ENCODE measurements at places on chromosomes 11 and 22.

- no peak for DNase-seq
Measured at GRCh38 chr11:128343135-128343514, 244.2 kb downstream of the ETS1 start.

DNA sequence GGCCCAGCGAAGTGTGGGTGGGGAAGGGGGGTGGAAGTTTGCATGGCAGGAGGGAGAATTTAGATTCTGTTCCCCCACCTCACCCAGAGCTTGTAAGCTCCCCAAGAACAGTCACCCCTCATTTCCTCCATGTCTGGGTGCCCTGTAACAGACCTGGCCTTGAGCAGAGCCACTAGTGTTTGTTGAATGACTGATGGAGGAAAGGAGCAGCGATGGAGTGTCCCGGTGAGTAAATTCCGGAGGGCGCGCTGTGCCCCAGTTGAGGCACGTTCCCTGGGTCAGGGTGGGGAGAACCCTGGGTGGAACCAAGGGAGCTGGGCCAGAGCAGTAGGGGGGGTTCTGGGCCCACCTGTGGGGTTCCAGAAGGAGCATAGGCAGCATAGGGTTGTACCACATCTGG is 827 bp downstream of the NAALADL1 start:
- no peak for DNase-seq

DNA sequence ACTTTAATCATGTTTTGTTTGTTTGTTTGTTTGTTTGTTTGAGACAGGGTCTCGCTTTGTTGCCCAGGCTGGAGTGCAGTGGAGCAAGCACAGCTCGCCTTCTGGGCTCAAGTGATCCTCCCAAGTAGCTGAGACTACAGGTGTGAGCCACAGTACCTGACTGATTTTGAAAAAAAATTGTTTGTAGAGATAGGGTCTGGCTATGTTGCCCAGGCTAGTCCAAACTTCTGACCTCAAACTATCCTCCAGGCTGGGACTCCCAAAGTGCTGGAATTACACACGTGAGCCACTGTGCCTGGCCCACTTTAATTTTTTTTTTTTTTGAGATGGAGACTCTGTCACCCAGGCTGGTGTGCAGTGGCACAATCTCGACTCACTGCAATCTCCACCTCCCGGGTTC is 74.8 kb upstream of the CLDN5 start:
- DNase-seq, result no peak

DNA sequence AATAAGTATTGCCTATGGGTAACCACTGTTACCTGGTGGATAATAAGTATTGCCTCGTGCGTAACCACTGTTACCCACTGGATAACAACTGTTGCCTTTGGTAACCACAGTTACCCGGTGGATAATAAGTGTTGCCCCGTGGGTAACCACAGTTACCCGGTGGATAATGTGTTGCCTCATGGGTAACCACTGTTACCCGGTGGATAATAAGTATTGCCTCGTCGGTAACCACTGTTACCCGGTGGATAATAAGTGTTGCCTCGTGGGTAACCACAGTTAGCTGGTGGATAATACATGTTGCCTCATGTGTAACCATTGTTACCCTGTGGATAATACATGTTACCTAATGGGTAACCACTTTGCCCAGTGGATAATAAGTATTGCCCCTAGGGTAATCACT is 9.8 kb upstream of the NXPE4 start:
- DNase-seq, result no peak

DNA sequence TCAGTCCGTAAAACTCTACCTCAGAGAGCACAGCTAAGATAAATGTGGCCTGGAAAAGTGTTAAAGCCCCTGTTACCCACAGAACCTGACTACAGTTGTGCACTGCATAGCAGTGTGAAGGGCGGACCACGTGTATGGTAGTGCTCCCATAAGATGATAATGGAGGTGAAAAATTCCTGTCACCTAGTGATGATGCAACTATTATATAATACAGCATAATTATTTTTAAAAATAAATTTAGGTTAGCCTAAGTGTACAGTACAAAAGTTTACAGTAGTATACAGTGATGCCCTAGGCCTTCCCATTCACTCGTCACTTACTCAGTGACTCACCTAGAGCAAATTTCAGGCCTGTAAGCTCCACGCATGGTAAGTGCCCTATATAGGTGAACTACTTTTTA is 76.6 kb upstream of the RASSF10 start:
- no peak for DNase-seq

GRCh38 chr11:86160541-86161149 is 83.9 kb upstream of the EED start:
- DNase-seq, result no peak

GRCh38 chr11:120625565-120625964 is 114.0 kb downstream of the GRIK4 start:
- no peak for DNase-seq

DNA sequence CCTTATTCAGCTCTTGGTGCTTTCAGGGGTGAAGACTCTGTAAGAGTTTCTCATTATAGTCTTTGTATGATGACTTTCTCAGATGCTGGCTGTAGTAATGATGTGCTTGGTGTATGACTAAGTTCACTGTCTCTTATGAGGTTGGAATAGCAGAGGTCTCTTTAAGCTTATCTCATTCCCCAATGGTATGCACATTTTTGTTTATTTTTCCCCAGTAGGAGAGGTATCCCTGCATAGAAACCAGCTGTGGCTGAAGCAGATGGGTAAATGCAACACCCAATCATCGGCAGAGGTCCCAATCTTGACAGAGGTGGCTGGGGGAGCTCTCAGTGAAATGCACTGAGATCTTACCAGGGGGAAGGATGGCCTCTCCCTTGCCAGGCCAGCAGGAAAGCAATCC is 34.6 kb downstream of the BBOX1 start:
- DNase-seq, result no peak

DNA sequence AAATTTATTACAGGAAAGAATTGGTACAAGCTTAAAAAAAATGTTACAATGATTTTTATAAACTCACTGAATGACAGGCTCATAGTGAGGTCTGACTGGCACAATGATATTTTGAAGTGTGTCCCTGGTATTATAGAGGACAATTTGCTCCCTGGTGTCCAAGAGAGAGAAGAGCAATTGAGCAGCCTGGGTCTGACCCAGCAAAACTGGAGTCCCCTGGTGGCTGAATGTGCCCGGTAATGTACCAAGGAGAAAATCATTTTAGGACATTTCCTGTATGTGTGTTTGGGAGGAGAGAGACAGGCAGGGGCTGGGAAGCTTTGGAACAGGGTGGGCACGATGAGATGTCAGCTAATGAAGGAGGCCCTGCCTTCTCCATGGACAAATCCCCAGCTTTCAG is 125.3 kb downstream of the APOL5 start:
- no peak for DNase-seq

DNA sequence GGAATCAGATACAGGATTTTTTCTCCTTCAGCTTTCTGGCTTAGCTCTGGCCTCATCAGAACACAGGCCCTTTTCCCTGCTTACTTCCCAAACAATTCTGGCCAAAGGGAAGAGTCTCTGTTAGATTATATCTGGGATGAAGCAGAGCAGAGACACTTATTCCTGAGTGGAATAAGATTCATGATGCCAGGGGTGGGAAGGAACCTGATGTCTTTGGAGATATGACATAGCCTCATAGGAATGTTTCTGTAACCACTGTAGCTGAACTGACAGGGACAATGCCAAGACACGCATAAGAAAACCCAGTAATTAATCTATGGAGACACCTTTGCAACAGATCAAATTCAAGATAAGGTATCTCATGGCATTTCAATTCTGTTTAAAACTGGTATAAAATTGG is 177.1 kb upstream of the RAG2 start:
- no peak for DNase-seq

- no peak for DNase-seq
Measured at GRCh38 chr11:2912498-2912897, 16.7 kb downstream of the PHLDA2 start.

- DNase-seq, result no peak
Measured at GRCh38 chr11:59152312-59152951, 9.8 kb downstream of the FAM111A start.

GRCh38 chr22:17217179-17217578 is 2.1 kb downstream of the ADA2 start:
- no peak for DNase-seq

DNA sequence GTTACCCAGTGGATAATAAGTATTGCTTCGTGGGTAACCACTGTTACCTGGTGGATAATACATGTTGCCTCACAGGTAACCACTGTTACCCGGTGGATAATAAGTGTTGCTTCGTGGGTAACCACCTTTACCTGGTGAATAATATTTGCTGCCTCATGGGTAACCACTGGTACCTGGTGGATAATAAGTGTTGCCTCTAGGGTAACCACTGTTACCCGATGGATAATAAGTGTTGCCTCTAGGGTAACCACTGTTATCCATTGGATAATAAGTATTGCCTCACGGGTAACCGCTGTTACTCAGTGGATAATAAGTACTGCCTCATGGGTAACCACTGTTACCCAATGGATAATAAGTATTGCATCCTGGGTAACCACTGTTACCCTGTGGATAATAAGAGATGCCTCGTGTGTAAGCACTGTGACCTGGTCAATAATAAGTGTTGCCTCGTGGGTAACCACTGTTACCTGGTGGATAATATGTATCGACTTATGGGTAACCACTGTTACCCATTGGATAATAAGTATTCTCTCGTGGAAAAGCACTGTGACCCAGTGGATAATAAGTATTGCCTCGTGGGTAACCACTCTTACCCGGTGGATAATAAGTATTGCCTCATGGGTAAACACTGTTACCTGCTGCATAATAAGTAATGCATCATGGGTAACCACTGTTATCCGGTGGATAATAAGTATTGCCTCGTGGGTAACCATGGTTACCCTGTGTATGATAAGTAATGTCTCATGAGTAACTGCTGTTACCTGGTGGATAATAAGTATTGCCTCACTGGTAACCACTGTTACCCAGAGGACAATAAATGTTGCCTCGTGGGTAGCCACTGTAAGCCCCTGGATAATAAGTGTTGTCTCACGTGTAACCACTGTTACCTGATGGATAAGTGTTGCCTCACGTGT is 20.1 kb upstream of the NXPE4 start:
- no peak for DNase-seq

DNA sequence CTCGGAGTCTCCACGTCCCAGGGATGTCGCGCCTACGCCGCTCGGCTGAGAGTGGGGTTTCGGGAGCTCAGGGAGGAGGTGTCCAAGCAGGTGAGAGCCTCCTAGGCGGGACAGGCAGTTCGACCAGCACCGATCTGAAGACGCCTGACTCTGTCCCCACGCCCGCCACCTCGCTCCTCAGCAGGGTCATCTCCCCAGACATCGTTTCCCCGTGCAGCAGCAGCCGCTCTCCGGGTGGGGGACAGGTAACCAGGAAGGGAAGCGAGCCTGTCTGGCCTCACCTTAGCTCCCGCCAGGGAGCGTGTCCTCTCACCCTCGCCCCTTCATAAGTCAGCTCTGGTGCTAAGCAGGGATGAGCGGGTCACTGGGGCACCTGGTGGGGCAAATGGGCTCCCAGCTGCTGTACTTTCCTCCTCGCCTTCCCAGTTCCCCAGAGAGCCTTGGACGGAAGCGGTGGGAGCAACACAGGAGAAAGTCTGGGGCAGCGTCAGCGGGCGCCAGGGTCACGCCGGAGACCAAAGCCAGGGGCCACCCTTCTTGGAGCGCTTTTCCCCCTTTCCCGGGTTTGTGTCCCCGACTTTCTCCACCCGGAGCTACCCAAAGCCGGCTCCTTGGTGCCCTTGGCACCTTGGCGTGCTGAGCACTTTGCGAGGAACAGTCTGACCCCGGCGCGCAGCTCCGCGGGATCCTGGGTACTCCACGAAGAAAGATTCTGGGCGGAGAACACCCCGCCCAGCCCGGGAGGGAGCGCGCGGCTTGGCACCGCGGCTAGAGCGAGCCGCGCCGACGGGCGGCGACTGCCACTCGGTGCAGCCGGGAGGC is 1.6 kb downstream of the SPON1 start:
- no peak for DNase-seq

DNA sequence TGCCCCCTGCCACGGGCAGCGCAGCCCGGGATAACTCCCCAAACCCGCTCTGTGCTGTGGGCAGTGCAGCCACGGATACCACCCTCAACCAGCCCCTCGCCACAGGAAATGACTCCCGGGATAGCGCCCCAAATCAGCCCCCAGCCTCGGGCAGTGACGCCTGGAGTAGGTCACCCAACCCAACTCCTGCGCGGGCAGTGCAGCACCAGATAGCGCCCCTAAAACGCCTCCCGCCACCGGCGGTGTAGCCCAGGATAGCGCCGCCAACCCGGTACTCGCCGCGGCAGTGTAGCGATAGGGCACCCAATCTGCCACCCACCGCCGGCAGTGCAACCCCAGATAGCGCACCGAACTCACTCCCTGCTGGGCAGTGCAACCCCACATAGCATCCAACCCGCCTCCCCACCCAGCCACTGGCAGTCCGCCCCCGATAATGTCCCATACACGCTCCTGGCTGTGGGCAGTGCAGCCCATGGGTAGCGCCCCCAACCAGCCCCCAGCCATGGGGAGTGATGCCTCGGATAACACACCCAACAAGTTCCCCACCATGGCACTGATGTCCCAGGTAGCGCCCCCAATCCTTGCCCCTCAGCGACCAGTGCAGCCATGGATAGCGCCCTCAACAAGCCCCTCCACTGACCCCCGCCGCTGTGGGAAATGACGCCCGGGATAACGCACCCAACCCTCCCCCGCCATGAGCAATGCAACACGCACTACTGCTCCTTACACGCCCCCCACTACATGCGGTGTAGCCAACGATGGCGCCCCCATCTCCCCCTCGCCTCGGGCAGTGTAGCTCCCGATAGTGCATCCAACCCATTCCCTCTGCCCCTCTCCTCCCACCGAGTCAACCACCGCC is 1.5 kb downstream of the RFPL2 start:
- peak; percentile 71 for DNase-seq

DNA sequence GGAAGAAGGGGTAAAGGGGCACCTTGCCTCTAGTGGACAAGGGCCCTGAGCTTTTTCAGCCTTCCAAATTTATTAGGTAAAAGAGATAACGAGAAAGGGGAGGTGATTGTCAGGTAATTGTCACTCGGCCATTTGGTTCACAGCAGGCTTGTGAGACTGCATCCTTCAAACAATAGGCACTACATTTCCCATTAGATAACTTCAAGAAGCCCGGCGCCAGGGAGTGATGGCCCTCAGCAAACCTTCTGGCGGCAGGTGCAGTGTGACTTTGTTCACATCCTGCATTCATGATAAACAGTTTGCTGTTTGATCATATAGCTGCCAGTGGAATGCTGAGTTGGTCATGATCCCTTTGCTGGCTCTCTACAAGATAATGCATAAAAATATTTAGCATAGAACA is 185.1 kb downstream of the CWF19L2 start:
- DNase-seq, result no peak

- no peak for DNase-seq
Measured at GRCh38 chr22:23205339-23206049, 25.2 kb downstream of the BCR start.

DNA sequence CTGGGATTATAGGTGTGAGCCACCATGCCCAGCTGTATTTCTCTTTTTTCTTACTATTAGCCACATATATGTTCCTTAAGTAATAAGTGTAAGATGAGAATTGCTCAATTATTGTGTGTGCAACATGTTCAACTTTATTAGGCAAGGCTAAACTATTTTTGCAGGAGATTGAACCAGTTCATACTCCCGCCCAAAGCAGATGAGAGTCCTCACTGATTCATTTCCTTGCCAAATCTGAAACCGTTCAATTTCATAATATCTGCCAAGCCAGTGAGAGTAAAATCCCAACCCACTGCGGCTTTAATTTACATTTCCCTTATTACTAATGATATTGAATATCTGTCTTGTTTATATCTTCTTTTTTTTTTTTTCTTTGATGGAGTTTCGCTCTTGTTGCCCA is 48.4 kb downstream of the KCNJ4 start:
- DNase-seq, result no peak

- DNase-seq, result no peak
Measured at GRCh38 chr11:78354408-78355308, 63.0 kb downstream of the GAB2 start.

All from activated effector memory CD4-positive, alpha-beta T cell treated with anti-CD3 and anti-CD28 coated beads, Interleukin-2, amount 50 U/mL, for 16 hours (primary cell).